ENCODE measurements at places on chromosomes 6 and 20.

DNA sequence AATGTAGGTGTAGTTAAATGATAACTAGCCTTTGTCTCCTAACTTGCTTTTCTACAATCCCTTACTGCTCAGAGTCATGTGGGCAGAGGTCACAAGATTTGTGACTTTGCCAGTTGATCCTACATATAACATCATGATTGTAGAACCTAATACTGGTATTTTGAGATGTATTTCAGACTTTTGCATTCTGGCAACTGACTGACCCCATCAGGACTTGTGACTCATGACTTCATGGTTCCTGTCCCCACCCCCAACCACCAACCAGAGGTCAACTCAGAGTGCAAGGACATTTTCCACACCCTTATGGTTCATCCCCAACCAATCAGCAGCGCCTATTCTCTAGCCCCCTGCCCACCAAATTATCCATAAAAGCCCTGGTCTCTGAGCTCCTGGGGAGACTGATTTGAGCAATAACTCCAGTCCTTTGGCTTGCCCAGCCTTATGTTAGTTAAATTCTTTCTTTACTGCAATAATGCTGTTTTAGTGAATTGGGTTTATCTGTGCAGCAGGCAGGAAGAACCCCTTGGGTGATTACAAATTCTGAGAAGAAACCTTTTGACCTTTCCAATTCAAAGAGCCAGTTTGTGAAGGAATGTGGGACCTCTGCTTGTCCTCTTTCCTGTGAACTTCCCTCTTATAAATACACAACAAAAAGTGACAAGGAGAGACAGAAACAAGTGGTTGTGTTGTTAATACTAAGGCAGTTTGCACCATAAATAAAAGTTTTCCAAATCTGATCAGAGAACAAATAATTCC, 588.7 kb downstream of the UTRN start:
- DNase-seq = no peak

- no peak for DNase-seq
These were observed 608.3 kb upstream of the CITED2 start for GRCh38 chr6:139982652-139983295.

GRCh38 chr6:125237764-125238163, 64.0 kb downstream of the HDDC2 start:
- DNase-seq = no peak

DNA sequence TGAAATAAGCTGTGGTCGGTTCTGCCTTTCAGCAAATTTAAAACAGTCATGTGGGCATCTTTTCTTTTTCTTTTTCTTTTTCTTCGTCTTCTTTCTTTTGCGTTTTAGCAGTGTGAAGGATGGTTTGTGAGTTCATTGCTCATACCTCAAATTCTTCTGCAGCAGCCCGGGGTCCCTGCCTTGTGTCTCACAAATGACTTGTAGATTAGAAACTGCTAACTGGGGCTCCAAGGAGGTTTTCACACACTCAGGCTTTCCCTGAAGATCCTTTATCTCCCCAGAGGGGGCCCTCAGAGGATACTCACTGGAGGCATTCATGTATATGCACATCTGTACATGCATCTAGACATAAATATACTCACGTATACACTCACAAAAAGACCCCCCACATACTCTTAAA, 1.7 kb downstream of the SMOC2 start:
- no peak for DNase-seq

DNA sequence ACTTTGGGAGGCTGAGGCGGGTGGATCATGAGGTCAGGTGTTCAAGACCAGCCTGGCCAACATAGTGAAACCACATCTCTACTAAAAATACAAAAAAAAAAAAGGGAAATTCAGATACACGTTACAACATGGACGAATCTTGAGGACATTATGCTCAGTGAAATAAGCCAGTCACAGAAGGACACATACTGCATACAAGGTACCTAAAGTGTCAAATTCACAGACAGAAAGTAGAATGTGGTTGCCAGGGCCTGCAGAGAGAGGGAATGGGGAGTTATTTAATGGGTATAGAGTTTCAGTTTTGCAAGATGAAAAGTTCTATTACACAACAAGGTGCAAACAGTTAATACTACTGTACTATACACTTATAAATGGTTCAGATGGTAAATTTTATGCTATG, 75.1 kb downstream of the SNX5 start:
- no peak for DNase-seq

GRCh38 chr6:2748183-2748582, 2.5 kb downstream of the MYLK4 start:
- DNase-seq = no peak

DNA sequence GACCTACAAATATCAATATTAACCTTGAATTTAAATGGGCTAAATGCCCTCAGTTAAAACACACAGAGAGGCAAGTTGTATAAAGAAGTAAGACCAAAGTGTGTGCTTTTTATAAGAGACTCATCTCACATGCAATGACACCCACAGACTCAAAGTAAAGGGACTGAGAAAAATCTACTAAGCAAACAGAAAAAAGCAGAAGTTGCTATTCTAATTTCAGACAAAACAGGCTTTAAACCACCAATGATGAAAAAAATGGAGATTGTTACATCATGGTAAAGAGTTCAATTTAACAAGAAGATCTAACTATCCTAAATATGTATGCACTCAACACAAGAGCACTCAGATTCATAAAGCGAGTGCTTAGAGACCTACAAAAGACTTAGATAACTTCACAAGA, 741.9 kb upstream of the MARCKS start:
- no peak for DNase-seq

DNA sequence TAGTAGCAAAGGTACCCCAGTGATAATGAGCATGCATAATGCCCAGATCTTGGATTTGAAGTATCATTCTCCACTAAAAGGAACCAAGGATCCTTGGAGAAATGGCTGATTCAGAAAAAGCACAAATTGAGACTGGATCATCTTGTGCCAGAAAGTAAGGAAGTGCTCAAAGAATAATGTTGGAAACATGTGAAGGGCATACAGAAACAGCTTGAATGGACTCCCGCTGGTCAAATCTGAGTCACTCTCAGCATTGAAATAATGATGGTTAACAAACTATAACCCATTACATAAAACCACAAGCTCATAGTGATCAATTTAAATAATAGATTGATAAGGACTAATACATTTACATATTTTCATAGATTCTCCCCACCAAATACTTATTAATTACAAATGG, 3.6 kb upstream of the OSTM1 start:
- DNase-seq = no peak

DNA sequence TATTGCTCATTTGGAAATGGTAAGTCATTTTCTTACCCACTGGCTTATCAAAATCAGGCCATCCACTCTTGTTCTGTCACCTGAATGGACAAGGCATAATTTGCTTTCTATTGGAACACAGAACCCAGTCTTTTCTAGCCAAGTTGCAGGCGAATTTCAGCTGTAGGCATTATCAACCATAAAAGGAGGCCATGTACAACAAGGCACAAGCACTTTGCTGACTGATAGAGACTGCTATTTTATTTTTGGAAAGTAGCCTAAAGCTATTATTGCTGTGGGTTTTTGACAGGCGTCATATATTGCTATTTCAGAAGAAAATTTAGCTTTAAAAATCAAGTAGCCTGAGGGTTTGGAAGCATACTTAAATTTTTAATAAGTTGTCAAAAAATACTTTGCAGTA, 344.2 kb downstream of the HDGFL1 start:
- DNase-seq = no peak

DNA sequence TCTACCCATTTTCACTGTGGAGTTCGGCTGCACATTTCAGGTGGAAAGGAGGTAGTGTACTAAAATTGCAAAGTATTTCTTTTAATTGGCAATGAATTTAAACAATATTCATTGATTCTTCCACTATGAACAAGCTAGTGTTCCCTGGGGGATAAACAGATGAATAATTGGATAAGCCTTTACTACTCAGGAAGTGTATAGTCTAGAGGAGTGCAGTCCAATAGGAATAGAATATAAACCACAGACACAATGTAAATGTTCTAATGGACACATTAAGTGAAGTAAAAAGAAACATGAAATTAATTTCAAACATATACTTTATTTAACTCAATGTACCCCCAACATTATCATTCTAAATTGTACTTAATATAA, 28.7 kb downstream of the SGK1 start:
- DNase-seq = no peak
